Choroid plexus epithelial cell (primary cell): ENCODE measurements at places on chromosomes 1 and 21.

DNA sequence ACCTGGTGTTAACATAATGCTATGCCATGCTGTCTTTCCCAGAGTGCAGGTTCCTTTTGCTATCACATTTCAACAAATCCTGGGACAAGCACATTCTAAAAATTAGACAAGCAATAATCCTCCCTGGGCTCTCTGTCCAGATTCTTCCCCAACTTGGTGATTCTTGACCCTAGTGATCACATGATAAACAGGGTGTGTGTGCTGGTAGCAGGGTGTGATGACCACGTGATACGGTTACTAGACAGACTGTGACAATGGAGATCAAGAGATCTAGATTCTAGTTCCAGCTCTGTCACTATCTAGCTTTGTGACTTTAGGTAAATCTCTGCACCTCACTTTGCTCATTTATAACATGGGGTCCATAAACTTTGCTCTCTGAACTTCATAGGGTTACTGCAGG, 61.9 kb upstream of the HSD17B7 start:
- DNase-seq = no peak

GRCh38 chr21:35641271-35642016, 418.9 kb downstream of the SETD4 start:
- DNase-seq = peak; percentile 24

DNA sequence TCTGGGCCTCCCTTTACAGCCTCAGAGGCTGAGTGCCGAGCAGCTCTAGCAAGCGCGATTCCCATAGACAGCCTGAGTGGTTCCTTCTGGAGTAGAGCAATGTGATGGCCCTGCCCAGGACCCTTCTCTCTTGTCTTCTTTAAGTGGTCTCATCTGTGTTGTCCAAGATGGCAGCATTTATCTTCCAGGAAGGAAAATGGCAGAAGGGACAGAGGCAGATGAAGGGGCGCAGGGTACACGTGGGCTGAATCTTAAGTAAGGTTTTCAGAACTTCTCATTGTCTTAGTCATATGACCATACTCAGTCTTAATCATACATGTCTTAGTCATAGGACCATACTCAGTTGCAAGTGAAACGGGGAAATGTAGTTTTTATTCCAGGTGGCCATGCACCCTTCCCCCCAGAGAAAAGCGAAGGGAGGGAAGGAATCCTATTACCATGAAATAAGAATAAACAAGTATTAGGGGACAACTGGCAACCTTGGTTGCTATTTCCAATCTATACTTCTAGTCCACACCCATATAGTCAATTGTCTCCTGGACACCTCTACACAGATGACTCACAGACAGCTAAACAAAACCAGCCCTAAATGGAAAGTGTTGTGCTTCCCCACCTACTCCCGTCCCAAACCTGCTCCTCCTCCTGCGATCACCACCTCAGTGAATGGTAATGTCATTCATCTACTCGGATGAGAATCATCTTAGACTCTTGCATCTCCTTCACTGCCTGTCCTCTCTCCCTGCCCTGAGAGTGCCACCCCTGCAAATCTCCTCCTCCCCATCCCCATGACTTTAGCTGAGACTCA, 13.3 kb downstream of the OVAAL start:
- DNase-seq = no peak

- no peak for DNase-seq
These were observed 772 bp downstream of the ADAM15 start for GRCh38 chr1:155051777-155052398.

- DNase-seq = no peak
These were observed 65.5 kb downstream of the MAN1C1 start for GRCh38 chr1:25682059-25682601.

GRCh38 chr1:31289021-31289420, 7.6 kb downstream of the SNRNP40 start:
- DNase-seq = no peak

- peak; percentile 96 for DNase-seq
These were observed 2.8 kb upstream of the ZC3H12A start for GRCh38 chr1:37471345-37472231.

- peak; percentile 81 for DNase-seq
These were observed 28.8 kb upstream of the SLC19A1 start for GRCh38 chr21:45570826-45571601.
